ENCODE measurements at places on chromosomes 6 and 20.

- no peak for DNase-seq
Observed at GRCh38 chr6:153790048-153790447, 249.0 kb upstream of the OPRM1 start.

- DNase-seq = no peak
Observed at GRCh38 chr6:18897350-18897749, 510.2 kb downstream of the RNF144B start.

DNA sequence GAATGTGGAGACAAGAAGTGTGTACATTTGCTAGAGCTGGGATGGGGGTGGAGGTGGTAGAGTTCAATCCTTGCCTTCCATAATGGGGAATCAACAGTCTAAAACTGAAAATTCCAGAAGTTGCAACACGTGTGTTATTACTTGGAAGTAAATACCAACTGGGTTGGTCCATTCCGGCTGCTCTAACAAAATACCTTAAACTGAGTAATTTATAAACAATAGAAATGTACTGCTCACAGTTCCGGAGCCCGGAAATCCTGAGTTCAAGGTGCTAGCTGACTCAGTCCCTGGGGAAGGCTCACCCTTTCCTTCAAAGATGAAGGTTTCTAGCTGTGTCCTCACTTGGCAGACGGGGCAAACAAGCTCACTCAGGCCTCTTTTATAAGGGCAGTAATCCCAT, 59.0 kb downstream of the RIN2 start:
- no peak for DNase-seq

- DNase-seq = no peak
Observed at GRCh38 chr6:125829433-125829832, 38.7 kb downstream of the NCOA7 start.

GRCh38 chr20:53735536-53736050, 142.0 kb upstream of the ZNF217 start:
- no peak for DNase-seq

- no peak for DNase-seq
Observed at GRCh38 chr6:103154779-103155572, 1704.7 kb downstream of the HACE1 start.

GRCh38 chr6:155143578-155144106, 120.2 kb upstream of the CLDN20 start:
- DNase-seq = no peak

GRCh38 chr20:63337786-63338420, 23.2 kb downstream of the CHRNA4 start:
- no peak for DNase-seq

- DNase-seq = no peak
Observed at GRCh38 chr6:159197251-159197650, 28.1 kb downstream of the FNDC1 start.

DNA sequence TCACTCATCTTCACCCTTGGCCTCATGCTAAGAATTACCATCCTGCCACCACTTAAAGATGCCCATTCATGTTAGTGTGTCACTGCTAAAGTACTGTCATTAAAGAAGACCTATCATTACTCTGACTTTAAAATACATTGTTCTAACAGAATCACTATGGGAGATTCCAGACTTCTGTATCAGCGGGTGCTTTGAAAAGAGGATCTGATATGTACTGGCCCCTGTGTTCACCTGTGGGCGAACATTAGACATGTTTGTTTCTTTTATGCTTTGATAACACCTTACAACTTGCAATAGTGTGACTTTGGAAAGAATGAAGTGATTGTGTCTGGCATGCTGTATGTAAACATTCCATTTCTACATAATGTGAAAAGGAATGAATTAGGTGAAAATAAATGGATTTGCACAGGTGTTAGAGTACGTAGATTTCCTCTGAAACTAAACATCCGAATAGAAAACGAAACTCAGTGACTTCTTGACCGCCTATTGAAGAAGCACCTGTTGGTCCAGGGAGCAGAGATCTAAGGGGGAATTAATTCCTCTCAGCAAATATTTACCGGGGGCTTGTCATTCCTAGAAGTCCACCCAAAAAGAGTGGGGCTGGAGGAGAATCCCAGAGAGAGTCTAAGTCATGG, 132.3 kb downstream of the CARMIL1 start:
- no peak for DNase-seq

- DNase-seq = no peak
Observed at GRCh38 chr6:82818727-82819126, 246.9 kb downstream of the UBE3D start.

- DNase-seq = no peak
Observed at GRCh38 chr6:7813193-7813592, 87.3 kb downstream of the BMP6 start.

DNA sequence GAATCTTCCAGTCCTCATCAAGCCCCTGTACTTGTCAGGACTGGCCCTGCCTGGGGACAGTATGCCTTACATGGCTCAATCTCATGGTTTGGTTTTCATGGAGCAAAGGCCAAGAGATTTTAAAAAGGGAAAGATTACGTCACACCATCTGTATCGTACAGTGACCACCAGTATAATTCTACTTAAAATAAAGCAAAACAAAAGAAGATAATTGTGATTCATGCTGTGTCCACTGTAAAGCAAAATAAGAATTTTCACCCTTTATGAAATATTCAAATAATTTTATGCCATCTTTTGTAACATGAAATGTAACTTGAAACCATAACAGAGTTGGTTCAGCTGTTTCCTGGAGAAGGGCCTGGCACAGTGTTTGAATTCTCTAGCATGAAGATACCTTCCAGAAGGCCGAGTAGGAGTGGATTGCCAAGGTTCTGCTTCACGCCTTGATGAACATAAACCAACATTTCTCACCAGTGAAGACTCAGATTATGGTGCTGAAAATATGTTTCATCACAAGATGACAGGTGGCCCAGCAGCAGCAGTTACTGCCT, 486.5 kb downstream of the RFPL4B start:
- DNase-seq = no peak

GRCh38 chr6:74780831-74781230, 425.0 kb downstream of the COL12A1 start:
- no peak for DNase-seq

- DNase-seq = no peak
Observed at GRCh38 chr20:38519426-38519825, 46.8 kb downstream of the RALGAPB start.

GRCh38 chr6:1908784-1909183, 299.1 kb downstream of the FOXC1 start:
- DNase-seq = no peak

GRCh38 chr6:15798533-15799255, 135.9 kb upstream of the DTNBP1 start:
- no peak for DNase-seq

DNA sequence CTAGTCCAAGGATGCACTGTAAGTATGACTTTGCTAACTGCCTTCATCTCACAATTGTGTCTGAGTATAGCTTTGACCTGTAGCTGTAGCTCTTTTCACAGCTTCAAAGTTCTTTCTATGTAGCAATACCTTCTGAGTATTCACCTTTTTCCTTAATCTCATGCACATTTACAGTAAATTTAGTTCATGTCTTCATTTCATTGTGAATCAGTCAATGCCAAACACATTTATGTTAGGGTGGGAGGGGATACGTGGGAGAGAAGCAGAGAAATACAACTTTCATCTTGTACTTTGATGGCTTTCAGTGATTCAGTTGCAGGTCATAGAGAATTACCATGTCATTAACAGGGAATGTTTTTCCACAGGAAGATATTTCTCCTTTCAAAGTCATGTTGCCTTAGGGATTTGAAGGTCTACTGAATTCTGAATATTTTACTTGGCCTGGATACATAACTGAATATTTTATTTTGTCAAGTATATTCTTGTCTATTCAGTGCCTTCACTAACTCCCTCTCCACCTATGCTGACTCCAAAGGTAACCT, 119.2 kb downstream of the TINAG start:
- no peak for DNase-seq

GRCh38 chr6:11854408-11855165, 76.0 kb upstream of the ADTRP start:
- no peak for DNase-seq

GRCh38 chr6:106939848-106940247, 34.7 kb downstream of the CD24 start:
- DNase-seq = no peak

DNA sequence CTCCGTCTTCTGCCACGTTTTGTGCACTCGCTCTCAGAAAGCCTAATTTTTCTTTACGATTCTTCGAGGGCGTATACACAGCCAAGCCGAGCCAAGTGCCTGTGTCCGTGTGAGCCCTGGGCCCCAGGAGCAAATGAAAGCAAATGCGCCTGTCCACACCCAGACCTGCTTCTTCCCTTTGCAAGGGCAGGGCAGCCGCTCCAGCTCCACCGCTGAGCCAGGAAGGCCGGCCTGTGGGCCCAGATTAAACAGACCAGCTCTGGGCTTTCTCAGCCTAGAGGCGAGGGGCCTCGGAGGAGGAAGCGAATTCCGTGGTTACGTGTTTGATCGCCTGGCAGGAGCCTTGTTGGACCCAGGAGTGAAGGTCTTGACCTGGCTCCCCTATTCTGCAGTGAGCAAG, 184.6 kb downstream of the SMOC2 start:
- DNase-seq = no peak

DNA sequence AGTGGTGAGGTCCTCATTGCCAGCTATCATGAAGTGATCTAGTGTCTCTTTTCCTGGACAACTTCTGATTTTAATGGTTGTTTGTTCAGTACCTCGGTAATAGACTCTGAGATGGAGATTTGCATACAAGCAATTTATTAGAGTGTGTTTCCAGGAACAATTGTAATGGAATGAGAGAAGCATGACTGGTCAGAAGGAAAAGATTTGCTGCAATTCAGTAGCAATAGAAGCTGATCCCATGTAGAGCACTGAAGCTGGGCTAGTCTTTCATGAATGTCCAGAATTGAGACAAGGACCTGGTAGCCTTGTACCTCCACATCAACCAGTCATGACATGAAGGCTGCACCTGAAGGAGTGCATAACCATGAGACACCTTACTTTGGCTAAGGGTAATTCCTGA, 526.5 kb downstream of the NKAIN2 start:
- DNase-seq = no peak

GRCh38 chr6:8065519-8065911, 1.3 kb upstream of the BLOC1S5 start:
- no peak for DNase-seq

DNA sequence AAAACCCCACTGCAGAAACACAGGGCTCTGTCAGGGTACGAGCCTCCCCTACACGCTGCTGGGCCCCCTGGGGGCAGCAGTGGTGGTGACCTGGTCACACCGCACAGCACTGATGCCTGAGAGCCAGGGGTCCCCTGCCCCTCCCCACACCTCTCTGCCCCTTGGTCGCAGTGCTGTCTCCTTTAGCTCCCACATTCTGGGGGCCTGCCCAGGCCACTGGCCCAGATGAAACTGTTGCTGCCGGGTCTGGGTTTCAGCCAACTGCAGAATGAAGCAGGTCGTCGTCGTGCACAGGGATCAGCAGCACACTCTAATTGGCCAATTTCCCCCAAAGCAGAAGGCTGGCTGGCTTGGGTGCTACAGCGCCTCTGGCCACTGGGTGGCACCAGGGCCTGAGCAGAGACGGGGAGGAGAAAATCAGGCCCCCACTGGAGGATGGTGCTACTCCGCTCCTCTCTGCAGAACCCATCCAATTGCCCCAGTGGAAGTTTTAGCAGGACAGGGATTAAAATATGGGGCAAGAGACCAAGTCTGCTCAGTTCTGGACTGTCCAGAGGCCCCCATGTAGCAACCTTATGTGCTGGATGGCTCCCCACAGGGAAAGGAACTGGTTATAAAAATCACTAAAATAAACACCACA, 26.1 kb downstream of the DIDO1 start:
- DNase-seq = peak; percentile 74

DNA sequence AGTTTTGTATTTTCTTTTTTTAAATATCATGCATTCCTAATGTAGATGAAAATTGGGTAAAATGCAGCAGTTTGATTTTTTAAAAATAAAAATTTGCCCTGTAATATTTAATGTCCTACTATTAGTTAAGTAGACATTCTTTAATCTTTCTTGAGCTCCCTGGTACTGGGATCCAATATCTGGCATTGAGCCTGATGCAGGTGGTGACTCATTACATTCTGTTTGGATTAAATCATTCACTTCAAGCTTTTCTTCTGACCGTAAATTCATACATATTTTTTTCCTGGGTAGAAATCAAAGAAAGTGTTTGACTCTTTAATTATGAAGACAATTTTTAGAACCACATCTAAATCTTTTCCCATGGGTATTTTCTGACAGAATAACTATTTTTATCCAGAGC, 768.8 kb upstream of the SLC35B3 start:
- no peak for DNase-seq

- no peak for DNase-seq
Observed at GRCh38 chr6:107603006-107603370, 113.1 kb downstream of the SOBP start.

- no peak for DNase-seq
Observed at GRCh38 chr20:20363799-20364592, 3.9 kb upstream of the INSM1 start.

- DNase-seq = no peak
Observed at GRCh38 chr6:168053957-168054471, 25.0 kb downstream of the FRMD1 start.

- no peak for DNase-seq
Observed at GRCh38 chr6:133245422-133245903, 4.3 kb downstream of the EYA4 start.

DNA sequence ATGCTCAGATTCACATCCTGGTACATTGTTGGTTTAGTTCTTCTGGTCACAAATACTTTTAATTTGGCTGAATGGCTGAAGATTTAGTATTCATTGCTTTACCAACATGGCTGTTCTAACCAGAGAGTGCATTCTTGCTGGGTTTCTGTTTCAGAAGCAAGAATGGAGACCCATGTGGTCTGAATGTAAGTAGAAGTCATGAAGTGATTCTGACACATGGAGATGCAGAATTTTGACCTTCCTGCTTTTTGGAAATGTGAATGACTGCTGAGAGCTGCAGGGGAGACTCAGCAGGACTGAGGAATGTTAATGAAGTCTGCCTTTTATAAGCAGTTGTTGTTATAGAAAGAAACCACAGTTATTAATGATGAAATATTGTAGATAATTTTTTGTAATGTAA, 576.1 kb upstream of the MARCKS start:
- no peak for DNase-seq

GRCh38 chr6:108651340-108652227, 90.9 kb downstream of the FOXO3 start:
- no peak for DNase-seq

DNA sequence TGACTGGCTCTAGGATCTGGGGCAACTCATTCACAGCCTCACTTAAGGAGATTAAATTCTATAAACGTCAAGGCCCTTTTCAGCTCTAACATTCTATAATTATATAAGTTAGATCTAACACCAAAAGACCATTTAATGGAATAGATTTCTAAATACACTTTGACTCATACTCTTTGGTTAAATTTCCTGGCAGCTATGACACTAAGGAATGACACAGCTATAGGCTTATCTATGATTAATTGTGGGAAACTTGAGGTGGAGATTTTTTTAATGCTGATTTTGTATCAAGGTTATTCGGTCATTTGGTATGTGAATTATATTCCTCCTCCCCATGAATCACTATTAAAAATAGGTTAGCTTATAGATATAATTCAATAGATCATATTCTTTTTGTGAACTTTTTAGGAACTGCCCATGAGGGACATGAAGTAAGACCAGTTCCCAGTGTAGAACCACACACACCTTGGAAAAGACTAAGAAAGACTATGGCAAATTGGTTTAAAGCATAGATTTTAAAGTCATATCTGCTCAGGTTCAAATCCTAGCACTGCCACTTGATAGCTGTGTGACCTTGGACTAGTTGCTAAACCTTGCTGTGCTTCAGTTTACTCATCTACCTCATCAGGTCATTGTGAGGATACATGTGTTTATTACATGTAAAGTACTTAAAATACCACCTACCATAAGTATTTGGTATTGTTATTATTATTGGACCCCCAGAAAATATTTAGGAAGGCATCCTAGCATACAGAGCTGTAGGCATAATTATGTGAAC, 116.0 kb downstream of the CRYBG1 start:
- no peak for DNase-seq

- DNase-seq = no peak
Observed at GRCh38 chr6:113813142-113813541, 44.0 kb upstream of the MARCKS start.
